ENCODE measurements at places on chromosomes 11 and 22.

- DNase-seq: no peak
These were observed 69.1 kb upstream of the NTM start for GRCh38 chr11:131301306-131301705.

GRCh38 chr11:12266132-12266531 is 111.2 kb upstream of the PARVA start:
- DNase-seq: no peak

GRCh38 chr11:11987503-11988022 is 20.9 kb downstream of the DKK3 start:
- DNase-seq: peak; percentile 61

GRCh38 chr11:6402561-6402981 is 12.3 kb downstream of the SMPD1 start:
- peak; percentile 89 for DNase-seq

DNA sequence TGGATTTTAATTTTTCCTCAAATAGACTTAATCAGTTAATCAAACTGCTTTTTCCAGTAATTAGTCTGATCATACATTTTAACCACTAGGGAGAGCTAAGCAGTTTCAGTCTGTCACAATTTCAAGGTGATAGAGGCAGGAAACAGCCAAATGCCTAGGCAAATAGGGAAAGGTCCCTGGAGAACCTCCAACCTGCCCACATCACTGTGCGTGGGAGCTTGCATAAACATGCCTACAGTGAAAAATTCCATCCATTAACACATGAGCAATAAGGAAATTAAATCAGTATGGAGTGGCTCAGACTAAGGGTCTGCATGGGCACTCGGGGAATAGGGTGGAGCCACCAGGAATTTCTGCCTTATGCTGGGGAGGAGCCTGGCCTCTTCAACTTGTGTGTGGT is 74.6 kb downstream of the AASDHPPT start:
- no peak for DNase-seq

DNA sequence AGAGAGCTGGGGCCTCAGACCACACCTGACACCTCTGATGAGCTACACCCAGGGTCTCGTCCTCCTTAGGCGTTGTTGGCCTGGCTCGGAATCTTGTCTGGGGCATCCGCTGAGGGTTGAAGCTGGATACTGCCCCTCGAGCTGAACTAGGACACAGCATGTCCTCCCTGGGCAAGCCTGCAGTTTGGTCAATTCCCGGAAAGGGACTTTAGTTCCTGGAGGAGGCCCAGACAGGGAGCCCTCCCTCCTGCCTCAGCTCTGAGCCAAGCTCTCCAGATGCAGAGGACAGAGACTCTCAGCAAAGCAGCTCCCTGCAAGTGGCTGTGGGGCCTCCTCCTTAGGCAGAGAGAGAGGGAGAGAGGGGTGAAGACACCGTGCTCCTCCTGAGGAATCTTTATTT is 4.9 kb downstream of the APOL3 start:
- DNase-seq: no peak

DNA sequence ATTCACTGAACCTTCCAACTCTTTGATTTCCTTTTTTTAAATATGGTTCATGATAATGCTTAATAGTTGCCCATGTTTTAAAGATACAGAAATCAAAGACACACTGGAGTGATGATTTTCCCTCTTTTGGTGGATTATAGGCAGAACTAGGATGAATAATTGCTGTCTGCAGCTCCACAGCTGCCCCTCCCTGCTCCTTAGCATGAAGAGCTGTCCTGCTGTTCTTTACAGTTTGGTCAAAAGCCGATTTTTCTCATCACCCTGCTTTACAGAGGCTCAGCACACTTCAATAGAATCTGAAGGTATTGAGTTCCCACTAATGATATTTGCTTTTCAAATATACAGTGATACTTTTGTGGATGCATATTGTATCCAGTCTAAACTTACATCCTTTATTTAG is 202.6 kb downstream of the AASDHPPT start:
- DNase-seq: no peak

DNA sequence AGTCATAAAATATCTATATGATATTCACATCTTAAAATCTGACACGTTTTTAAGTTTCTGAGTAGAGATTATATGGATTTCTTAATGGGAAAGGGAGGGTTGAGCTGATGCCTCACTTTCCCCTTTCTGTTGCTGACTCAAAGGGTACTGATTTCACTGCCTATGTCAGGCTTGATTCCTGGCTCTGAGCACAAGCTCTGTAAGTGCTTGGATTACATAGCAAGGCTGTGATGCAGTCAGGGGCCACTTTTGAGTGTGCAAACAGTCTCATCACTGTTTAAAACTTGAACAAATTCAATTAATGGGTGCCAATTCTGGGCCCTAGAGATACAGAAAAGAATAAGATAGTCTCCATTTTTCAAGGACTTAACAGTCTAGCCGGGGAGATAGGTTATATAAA is 14.4 kb downstream of the ATXN10 start:
- no peak for DNase-seq

DNA sequence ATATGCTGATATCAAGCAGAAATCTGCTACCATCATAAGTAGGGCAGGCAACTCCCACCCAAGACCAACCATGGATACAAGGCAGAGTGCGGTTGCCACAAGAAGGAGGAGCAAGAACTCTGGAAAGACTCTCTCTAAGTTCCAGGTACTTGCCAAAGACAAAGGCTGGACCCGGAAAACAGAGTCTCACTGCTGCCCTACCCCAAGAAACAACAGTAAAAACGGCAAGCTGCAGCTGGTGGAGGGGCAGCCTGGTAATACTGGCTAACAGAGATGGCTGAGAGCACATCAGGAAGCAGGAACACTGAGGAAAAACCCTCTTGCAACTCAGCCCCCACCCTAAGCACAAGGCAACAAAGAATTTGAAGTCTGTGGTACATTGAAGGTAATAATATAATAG is 27.7 kb upstream of the NXPE2 start:
- DNase-seq: no peak

DNA sequence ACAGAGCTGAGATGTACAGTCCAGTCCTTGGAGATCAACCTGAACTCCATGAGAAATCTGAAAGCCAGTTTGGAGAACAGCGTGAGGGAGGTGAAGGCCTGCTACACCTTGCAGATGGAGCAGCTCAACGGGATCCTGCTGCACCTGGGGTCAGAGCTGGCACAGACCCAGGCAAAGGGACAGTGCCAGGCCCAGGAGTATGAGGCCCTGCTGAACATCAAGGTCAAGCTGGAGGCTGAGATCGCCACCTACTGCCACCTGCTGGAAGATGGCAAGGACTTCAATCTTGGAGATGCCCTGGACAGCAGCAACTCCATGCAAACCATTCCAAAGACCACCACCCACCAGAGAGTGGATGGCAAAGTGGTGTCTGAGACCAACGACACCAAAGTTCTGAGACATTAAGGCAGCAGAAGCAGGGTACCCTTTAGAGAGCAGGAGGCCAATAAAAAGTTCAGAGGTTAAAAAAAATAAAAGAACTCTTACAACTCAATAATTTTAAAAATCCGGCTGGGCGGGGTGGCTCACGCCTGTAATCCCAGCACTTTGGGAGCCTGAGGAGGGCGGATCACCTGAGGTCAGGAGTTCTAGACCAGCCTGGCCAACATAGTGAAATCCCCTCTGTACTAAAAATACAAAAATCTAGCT is 69.9 kb upstream of the RTL6 start:
- peak; percentile 35 for DNase-seq

GRCh38 chr22:40877488-40877887 is 15.6 kb upstream of the DNAJB7 start:
- DNase-seq: no peak

- no peak for DNase-seq
These were observed 125.6 kb upstream of the CSNK2A3 start for GRCh38 chr11:11478687-11479086.

DNA sequence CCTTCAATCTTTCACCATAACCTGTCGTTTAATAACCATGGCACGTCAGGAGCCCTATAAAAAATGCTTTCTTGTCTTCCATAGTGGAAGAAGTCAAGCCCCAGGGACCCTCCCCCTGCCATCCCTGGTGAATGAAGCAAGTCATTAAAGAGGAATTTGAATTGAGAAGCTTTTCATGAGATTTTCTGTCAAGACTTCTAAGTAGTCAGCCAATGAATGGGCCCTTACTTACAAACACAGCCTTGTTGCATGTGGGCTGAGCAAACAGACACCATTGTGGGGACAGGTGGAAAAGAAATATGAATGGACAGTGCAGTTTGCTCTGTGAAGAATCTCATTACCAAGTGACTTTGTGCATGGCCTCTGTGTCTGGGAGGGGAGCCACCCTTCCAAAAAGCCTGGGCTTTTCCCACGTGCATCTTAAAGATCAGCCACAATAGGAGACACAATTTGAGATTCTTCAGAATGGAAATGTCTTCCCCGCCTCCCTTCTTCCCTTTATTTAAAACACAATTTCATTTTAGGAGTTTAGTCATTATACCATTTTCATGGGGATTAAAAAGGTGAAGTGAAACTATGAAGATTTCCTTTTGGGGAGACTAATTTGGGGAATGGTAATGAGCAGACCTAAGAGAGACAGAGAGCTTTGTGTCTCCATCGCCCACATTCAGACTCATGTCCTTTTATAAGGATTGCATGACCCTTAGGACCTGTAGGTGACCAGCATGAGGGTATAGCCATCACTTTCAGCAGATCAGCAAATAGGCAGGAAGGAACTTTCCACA is 152.0 kb downstream of the LRRC4C start:
- no peak for DNase-seq

DNA sequence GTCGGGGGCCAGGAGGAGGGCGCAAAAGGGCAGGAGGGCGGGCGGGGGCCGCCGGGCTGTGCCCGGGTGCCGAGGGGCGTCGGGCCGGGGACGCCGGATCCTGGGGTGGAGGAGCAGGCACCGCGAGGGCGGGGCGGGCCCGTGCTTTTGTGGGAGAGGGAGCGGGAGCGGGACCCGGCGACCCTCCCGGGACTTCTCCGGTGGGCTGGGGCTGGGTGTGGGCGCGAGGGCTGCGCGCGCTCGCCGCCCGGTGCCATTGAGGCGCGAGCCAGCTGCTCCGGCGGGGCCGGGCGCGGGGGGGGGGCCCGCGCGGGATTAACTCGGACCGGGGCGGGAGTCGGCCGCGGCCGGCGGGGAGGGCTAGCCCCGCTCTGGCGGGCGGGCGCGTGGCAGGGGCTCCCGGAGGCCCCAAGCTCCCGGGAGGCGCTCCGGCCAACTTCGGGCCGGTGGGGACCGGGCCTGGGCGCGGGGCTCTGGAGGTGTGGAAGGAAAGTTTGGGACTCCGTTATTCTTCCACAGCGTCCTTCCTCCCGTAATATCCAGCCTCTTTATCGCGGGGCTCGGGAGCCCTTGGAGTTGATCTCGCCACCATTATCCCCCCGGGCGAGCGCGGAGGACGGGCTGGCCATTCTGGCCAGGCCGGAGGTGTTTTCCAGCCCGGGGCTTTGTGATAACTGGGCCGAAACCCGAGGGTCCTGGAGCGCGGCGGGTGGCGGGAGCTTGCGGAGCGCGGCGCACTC is 936 bp downstream of the CECR2 start:
- no peak for DNase-seq

DNA sequence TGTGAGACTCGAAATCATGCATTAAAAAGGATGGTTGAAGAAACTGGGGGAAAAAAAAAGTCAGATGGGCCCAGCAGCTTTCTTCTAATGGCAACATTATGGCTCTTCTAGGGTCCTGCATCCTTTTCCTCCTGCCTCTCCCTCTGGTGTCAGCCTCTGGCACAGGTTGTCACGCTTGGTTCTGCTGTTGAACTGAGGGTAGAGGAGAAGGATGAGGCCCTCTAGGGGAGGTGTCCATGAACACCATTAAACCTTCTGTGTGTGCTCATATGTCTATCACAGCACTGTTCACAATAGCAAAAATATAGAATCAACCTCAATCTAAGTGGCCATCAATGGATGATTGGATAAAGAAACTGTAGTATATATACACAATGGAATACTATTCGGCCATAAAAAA is 36.0 kb downstream of the BUD13 start:
- no peak for DNase-seq

DNA sequence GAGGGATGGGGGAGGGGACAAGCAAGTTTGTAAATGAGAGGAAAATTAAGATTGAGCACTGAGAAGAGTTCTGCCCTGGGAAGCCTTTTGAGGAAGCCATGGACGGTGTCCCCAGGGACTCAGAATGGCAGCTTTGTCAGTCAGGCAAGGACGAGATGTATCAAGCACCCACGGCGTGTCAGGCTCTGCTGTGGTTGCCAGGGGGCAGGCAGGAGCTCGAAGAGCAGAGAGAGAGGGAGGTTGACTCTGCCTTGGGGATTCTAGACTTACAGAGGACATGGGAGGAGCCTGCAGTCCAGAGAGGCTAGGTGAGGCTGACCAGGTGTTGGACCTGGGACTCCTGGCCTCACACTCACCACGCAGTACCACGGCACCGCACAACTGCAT is 29.1 kb upstream of the SYT7 start:
- DNase-seq: no peak

- no peak for DNase-seq
These were observed 351.4 kb upstream of the LUZP2 start for GRCh38 chr11:24145411-24145810.

GRCh38 chr11:128375961-128376360 is 211.4 kb downstream of the ETS1 start:
- DNase-seq: no peak

- DNase-seq: no peak
These were observed 41.0 kb upstream of the APLNR start for GRCh38 chr11:57277845-57278720.

DNA sequence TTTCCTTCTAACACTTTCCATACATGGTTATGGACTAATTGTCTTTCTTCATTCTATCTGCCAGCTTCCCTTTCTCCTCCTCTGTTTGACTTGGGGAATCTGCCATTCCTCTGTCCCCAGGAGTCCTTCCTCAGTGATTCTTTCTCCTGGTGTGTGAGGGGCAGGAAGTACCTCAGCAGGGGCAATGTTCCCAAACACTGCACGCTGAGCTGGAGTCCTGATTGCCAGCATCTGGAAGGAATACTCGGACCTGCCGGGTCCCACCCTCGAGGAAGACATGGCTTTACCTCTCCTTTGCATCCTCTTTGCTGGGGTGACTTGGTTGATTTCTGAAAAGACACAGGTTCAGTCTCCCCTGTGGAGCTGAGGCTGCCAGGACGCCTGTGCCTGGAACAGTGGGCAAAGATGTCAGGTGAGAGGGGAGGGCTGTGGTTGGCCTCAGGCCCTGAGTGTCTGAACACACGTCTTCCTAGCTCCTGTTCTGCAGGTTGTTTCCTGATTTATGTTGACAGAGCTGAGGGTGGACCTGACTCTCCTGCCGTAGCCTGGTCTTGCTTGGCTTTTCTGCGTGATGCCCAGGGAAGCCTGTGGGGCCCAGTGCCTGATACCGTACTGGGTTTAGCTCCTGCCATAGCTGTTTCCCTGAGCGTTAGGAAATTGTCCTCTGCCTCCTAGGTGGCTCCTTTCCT is 4.3 kb downstream of the COX8A start:
- DNase-seq: no peak

DNA sequence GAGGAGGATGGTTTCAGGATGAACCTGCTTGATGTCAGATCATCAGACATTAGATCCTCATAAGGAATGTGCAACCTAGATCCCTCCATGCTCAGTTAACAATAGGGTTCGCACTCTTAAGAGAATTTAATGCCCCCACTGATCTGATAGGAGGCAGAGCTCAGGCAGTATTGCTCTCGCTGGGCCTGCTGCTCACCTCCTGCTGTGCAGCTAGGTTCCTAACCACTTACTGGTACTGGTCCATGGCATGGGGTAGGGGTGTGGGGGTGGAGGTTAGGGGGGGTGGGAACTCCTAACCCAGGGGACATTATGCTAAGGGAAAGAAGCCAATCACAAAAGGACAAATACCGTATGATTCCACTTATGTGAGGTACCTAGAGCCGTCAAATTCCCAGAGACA is 256.5 kb downstream of the TENM4 start:
- no peak for DNase-seq
